ENCODE measurements at places on chromosomes 3 and 15.

- no peak for DNase-seq
Observed at GRCh38 chr3:148379763-148380382, 317.8 kb upstream of the AGTR1 start.

DNA sequence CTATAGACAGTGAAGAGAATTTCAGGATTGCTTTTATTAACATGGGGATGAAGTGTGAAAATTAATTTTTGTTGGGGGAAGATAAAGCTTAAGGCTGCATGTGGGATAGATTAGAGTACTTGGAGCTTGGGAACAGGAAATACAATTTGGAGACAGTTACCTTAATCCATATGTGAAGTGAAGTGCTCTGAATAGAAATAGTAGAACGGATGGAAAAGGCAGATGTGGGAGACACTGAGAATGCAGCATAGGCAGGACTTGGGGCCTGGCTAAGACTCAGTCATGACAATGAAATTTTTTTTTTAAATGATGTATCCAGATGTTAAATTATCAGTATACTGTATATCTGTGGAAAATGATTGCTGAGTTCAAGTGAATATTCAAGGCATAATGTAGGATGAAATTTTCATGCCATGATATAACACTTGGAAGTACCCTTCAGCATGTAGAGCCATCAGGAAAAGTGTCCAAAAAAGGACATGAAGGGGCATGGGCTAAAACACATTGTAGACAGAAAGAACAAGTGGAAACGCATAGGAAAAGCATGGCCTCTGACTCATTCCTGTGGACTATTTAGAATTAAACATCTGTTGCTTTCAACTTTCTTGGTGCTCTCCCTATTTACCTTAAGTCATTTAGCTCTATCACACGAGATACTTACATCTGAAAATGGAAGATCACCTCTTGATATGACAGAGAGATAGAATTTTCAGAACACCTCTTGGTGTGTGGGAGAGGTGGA, 134.8 kb downstream of the RBMS3 start:
- DNase-seq, result no peak

- DNase-seq, result no peak
Observed at GRCh38 chr15:52054381-52054780, 35.4 kb downstream of the MAPK6 start.

DNA sequence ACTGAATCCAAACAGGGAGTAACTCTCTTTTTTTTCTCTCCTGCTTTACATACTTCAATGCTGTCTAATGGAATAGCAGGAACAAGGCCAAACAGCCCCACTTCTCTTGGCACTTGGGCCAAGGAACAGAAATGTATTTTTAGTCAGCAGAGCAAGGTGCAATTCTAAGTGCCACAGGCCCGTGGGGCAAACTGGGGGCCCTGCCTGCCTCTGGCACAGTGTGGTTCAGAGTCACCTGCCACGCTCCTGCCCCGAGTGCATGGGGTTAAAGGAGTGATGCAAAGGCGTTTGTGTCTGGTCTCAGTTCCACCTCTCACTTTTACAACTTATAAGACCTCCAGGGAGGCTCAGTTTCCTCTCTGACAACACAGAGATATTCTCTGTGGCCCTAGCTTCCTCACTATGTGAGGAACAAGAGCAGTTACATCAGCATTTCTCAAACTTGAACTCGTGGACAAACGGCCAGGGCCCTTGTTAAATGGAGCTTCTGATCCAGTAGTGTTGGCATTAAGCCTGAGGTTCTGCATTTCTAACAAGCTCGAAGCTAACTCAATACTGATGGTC, 51.3 kb downstream of the LRIG1 start:
- DNase-seq, result peak; percentile 27

GRCh38 chr3:160780245-160780644, 24.2 kb downstream of the PPM1L start:
- no peak for DNase-seq

DNA sequence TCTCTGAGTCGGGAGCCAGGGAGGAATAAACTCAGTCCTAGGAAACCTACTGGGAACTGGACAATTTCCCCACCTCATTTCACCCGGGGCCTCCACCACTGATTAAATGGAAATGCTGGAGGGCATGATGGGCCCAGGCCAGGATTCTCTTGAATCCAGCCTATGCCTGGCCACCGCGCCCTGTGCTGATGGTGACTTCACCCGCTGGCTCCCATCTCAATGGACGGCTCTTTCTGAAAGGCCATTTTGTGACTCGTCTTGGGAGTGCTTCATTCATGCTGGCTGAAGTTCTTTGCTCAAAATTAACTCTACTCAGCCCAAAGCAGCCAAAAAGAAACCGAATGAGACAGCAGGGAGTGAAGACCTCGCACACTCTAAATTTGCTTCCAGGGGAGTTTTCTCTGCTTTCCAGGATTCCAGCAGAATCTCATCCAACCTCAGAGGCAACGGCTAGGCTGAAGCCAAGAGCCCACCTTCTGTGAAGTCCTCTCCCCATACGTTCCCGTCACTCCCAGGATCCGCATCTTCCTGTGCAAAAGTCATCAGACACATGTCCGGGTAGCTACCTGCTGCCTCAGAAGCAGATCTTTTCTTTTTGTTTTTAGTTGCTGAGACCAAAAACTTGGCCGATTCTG, 266.0 kb upstream of the ICE2 start:
- DNase-seq, result no peak

DNA sequence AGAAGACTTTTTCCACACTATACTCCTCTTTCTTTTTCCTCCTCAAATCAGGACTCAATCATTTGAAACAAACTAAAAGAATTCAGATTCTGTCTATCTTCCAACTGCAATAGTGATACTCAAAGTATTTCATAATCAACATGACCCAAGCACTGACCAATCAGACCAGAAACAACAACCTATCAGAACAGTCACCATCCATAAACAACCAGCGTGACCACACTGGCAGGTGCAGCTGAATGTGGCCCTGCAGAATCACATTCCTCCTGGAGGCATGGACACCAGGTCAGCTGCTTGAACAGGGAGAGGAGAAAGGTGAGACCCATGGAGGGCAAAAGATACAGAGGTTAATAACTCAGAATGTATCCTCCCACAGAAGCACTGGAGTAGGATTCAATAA, 13.3 kb downstream of the HRG start:
- no peak for DNase-seq

- DNase-seq, result no peak
Observed at GRCh38 chr3:138282836-138283235, 46.8 kb downstream of the NME9 start.

DNA sequence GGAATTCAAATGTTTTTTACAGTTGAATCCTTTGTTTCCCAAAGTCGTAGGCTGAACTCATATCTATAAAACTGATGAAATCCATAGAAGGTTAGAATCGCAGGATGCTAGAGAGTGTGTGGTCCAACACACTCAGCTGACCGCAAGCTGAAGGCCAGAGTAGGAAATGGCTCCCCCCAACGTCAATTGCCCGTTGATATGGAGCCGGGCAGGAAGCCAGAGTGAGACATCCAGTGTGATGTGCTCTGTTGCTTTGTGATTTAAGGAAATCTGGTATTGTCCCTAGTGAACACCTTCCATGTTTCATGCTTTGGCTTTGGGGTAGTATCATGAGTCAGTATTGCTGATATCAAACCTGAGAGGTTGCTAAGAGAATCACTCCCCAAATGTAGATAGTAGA, 5.8 kb upstream of the MEX3B start:
- no peak for DNase-seq

DNA sequence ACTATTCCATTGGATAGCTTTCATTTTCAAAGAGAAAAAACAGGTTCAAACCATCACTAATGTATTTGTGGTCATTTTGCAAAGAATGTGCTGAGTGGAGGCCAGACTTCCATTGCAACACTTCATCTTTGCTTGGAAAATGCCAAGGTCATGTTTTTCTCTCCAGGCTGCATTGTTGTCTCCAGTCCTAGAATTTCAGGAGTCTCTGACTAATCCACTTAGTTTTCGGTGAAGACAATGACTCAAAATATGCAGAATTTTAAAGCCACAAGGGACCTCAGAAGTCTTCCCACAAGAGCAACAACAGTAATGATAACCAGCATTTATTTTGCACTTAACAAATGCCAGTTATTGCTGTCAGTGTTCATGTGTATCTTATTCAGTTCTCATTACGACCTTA, 277.0 kb downstream of the RYR3 start:
- DNase-seq, result no peak

DNA sequence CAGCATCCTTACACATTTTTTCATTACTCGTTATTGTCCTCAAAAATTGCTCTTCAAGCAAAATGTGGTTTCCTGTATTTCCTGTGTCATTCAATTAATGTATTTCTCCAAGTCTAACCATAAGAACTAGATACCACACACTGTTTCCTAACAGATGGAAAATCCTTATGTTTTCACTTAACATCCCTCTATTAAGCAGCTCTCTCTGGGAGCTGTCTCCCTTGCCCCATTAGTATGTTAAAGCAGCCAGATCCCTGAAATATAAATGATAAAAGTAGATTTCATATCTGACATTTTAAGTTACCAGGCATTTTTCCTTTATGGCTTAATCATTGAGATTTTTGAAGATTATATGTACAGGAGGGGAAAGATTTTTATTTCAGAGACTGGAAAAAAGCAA, 15.9 kb downstream of the PFN2 start:
- DNase-seq, result no peak

GRCh38 chr3:44955917-44956316, 20.1 kb downstream of the ZDHHC3 start:
- no peak for DNase-seq

DNA sequence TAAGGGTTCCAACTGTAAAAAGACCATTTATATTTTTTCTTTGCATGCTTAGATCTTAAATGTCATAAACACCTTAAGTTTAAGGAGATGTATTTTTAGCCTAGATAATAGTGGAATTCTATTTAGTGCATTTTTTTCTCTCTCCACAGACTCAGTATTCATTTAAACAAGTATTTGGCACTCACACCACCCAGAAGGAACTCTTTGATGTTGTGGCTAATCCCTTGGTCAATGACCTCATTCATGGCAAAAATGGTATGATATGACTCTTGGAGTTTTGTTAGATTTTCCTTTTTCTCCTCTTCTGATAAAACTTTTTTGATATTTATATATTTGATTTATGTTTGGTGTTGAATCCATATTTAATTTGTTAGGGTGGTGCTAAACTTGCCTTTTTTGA, 7.3 kb downstream of the KIF23 start:
- DNase-seq, result no peak

DNA sequence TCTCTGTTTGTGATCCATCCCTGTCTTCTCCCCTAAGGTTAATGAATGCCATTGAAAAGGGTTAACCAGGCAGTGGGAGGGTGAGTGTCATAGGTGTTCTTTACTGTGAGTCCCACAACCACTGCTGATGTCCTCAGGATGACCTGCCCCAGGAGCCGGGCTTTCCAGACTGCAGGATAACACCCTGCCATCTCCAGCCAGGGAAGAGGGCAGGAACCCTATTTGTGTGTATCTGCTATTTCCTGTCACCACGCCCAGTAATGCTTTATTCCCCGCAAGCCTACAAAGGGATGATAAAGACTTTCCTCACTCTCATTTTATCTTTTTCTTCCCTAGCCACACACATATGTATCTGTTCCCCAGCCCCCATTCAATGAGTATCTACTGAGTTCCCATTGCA, 15.6 kb upstream of the CTXND1 start:
- no peak for DNase-seq

DNA sequence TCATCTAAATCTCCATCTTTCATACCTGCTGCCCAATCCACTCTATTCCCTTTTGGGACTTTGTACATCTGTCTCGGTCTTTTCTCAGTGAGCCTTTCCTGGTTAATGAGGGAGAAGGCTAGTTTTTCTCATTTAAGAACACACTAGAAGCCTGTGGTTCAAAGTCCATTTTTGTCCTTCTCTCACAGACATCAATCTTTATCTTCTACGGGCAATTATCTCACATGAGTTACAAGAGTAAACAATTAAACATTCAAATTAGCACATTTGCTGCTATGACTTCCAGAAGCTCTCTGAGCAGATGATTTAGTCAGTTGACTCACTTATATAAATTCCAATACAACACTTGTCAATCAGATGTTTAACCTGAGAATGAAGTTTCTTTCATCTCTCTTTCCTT, 49.3 kb upstream of the KBTBD8 start:
- DNase-seq, result no peak

DNA sequence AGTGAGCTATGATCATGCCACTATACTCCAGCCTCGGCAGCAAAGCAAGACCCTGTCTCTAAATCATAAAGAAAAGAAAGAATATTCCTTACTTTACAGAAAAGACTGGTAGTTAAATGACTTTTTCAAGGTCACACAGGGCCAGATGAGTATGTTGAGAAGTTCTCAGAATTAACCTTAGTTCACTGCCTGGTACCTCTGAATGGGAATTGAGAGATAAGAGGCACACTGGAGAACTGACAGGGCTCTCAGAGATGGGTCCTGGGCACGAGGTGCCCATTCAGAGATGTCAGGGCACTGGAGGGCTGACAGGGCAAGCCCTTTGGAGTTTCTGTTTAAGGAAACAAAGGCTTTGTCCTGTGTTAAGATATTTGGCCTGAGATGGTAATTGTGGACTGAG, 157.7 kb downstream of the PDE8A start:
- no peak for DNase-seq

DNA sequence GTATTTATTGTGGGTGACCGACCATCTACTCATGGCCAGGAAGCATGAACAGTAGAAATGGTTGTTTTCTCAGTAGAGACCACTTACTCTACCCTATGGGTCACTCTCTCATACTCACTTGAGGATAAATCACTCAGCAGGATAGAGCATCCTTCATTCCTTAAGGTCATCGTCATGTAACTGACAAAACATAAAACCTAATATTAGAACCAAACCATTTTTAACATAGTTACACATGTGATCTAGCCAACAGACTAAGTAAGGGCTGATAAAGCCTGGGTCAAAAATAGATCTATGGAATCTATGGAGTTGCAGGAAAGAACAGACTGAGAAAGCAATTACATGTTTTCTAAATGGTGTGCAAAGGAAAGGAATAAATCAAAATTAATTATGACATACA, 769.1 kb downstream of the NTRK3 start:
- no peak for DNase-seq

DNA sequence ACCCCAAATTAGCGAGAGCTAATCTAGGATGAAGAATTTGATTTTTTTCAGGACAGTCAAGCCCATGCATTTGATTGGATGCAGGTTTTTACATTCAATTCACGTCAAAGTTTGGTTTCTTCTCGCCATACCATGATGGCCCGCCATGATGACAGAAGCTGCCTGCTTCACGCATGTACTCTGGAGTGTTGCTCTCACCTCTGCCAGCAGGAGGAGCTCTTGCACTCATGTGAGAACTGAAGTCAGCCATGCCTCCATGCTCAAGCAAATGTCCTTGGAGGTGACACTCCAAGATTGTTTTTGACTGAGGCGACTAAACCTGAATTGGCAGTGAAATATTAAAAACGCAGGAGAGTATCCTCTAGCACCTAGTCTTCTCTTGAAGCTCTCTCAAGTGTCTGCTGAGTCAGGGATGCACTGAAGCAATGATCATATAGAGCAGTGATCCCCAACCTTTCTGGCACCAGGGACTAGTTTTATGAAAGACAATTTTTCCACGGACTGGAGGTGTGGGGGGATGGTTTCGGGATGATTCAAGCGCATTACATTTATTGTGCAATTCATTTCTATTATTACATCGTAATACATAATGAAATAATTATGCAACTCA, 120.9 kb downstream of the SAMMSON start:
- no peak for DNase-seq

Data from DMS79 (cell line).